ENCODE measurements at places on chromosomes 1 and 21. TPM values are rescaled to one million over a fixed set of nuclear protein-coding genes. Genes with fewer than 3 reads are reported as not detected.

ZNF593OS gene
- total RNA-seq: not detected

DNALI1 gene
- 0.36 TPM for total RNA-seq

RGS1 gene
- not detected for total RNA-seq

TENT5C gene
- 8.9 TPM for total RNA-seq

CYP4A11 gene
- not detected for total RNA-seq

GPA33 gene
- 0.18 TPM for total RNA-seq

SERPINC1 gene
- total RNA-seq: 0.64 TPM

GADD45A gene
- 106 TPM for total RNA-seq

WLS gene
- 29.6 TPM for total RNA-seq

PLCH2 gene
- total RNA-seq: 41.2 TPM

LAMB3 gene
- total RNA-seq: 0.85 TPM

AMY1A gene
- not detected for total RNA-seq

LAD1 gene
- total RNA-seq: 0.10 TPM

ZNF691 gene
- 9.9 TPM for total RNA-seq

DNA sequence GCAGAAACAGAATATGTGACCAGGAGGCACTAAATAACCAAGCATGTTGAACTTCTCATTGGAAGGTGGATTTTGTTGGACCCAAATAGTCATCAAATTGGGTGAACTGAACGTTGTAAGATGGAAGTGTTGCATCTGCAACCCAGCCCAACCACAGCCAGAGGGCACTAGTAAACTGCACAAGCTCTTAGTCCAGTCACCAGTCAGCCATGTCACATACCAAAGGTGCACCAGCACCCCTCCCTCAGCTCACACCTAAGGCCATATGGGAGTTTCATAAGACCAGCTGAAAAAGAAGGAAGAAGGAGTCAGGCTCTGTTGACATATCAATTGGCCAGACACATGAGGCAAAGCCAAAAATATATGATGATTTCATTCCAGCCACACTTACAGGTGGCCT, 481.7 kb upstream of the NR5A2 start:
- 0 out of 2 replicates have a peak, but pooled peaks cover 1% of the 10 kb centered on the region for H3K4me1 ChIP-seq
- no peak overlapping the region for H3K27ac ChIP-seq
- no peak overlapping the region for H3K4me3 ChIP-seq

DNA sequence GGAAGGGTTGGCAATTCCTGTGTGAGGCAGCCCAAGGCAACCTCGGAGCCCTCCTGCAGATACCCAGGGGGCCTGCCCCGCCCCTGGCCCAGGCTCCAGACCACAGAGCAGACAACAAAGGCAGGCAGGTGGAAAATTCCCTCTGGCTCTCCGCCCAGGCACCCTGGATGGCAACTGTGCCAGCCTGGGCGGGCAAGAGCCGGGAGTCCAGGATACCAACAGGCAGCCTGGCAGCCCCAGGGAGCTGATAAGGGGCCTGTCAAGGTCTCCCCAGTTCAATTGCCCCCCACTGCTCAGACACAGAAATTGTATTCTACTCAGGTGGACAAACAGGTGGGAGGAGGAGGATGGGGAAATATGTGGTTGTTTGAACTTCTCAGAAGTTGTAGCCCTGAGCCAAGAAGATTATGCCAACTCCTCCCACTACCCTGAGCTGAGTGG, 15.4 kb upstream of the GPR37L1 start:
- H3K36me3 ChIP-seq: no peaks in the 10 kb centered on the region
- H3K27me3 ChIP-seq: no peaks in the 10 kb centered on the region
- no peak for DNase-seq
- no peak overlapping the region for H3K4me3 ChIP-seq

- no peak overlapping the region for H3K4me3 ChIP-seq
- H3K4me1 ChIP-seq: no peaks in the 10 kb centered on the region
- no peaks in the 10 kb centered on the region for H3K36me3 ChIP-seq
- DNase-seq: no peak
- no peak overlapping the region for H3K27ac ChIP-seq
These were observed 187.1 kb downstream of the GREM2 start for GRCh38 chr1:240424740-240425464.

DNA sequence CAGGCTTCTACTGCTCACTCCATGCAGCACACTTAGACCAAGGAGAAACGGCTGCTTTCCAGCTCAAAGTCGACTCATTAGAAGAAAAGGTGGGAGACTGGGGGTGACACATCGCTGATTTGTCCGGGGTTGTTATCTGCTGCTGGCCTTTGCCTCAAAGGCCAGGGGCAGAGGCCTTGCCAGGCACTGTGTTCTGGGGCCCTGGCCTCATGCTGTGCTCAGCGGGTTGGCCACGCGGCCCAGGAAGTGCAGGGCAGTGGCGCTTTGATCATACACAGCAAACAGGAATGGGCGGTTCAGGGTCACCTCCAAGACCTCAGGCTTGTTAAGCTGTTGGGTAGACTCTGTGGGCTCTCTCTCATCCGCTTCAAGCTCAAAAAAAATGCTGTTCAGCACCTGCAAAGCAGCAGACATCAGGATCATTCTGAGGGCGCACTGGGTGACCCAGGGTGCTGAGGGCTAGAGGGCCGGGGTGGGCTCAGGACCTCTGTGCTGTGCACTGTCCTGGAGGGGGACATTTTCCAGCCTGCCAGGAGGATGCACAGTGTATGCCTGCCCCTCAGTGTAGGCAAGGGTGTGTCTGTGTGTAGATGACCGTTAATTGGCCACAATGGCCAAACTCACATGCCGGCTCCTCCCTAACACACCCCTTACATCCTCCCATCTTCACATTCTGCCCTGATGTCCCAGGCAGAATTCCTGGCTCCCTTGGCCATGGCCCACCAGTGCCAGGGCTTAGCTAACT, 10.8 kb downstream of the AGT start:
- H3K27ac ChIP-seq: no peak overlapping the region
- H3K4me1 ChIP-seq: no peaks in the 10 kb centered on the region
- peaks cover 4% of the 10 kb centered on the region for H3K27me3 ChIP-seq
- no peak overlapping the region for H3K4me3 ChIP-seq

DNA sequence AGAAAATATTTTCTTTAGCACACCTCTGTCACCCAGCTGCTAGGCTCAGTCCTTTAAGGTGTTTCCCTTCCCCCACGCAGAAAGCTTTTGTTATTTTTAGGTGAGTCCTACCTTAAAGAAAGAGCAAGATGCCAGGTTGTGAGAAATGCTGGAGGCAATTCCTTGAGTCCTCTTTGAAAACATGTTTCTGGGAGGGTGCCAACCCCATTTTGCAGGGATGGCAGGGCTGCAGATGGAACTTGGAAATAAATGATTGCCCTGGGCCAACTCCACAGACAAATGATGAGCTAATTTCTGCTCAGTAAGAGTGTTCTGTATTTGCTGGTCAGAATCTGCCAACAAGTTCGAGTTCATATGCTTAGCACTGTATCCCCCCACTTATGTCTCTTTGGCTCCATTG, 119.2 kb upstream of the RAB3GAP2 start:
- H3K27me3 ChIP-seq: no peaks in the 10 kb centered on the region
- H3K36me3 ChIP-seq: no peaks in the 10 kb centered on the region
- DNase-seq: no peak
- H3K4me1 ChIP-seq: no peaks in the 10 kb centered on the region
- H3K27ac ChIP-seq: no peak overlapping the region

DNA sequence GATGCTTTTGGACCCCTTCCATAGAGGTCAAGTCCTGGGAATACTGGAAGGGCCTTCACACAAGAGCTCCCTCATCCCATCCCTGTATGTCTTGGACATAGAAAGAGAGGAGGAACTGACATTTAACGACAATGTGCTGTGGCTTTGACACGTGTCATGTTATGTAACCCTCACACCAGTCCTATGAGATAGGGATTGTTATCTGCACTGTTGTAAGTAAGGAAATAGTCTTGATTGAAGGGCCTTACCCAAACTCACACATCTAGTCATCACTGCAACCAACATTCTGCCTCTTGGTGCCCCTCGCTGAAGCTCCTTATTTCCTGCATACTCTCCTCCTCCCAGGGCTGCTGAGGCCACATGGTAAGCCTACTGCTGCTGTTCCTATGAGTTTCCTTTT, 63.7 kb upstream of the ANGPTL1 start:
- no peak overlapping the region for H3K4me3 ChIP-seq
- no peak for DNase-seq
- H3K27ac ChIP-seq: no peak overlapping the region

GRCh38 chr1:241957692-241958494, at the start of gene BECN2:
BECN2 (plus strand) TSS chr1:241957767; CDS start chr1:241957767, 0 bp downstream.
- no peak within 1 kb of the TSS for H3K27ac ChIP-seq
- no peaks in the 10 kb centered on the region for H3K36me3 ChIP-seq
- no peaks in the 10 kb centered on the region for H3K4me1 ChIP-seq
- no peaks in the 10 kb centered on the region for H3K27me3 ChIP-seq
- DNase-seq: no peak

GRCh38 chr1:161073474-161074121, 3.9 kb upstream of the ARHGAP30 start:
- no peaks in the 10 kb centered on the region for H3K36me3 ChIP-seq
- DNase-seq: no peak
- no peak overlapping the region for H3K4me3 ChIP-seq
- H3K27ac ChIP-seq: no peak overlapping the region

GRCh38 chr1:214455971-214456867, 95.2 kb downstream of the PTPN14 start:
- H3K27me3 ChIP-seq: no peaks in the 10 kb centered on the region
- no peak for DNase-seq
- no peak overlapping the region for H3K4me3 ChIP-seq
- H3K4me1 ChIP-seq: peaks cover 82% of the 10 kb centered on the region

- no peak for DNase-seq
- no peak overlapping the region for H3K27ac ChIP-seq
- H3K4me3 ChIP-seq: no peak overlapping the region
- no peaks in the 10 kb centered on the region for H3K27me3 ChIP-seq
These were observed 607.8 kb downstream of the NCAM2 start for GRCh38 chr21:21606041-21606440.

DNA sequence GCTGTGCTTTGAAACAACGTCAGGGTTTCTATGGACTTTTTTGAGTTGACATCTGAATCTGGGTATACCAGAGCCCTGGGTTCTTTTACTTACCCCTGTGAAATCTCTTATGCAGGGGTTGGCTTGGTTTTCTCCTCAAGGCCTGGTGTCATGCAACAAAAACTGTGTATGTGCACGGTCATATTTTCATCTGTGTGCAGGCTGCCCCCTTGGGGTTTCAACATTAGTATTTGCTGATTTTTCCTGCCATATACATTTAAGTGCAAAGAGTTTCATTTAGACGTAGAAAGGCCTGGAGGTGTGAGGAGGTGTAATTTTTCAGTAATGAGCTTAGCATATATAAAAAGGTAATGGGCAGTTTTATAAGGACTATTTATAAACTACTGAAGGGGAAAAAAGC, 22.0 kb upstream of the ZBTB18 start:
- H3K4me3 ChIP-seq: no peak overlapping the region
- no peaks in the 10 kb centered on the region for H3K4me1 ChIP-seq
- H3K27ac ChIP-seq: no peak overlapping the region

GRCh38 chr1:93013145-93014065, 52.1 kb upstream of the DIPK1A start:
- no peaks in the 10 kb centered on the region for H3K4me1 ChIP-seq
- H3K4me3 ChIP-seq: no peak overlapping the region
- H3K36me3 ChIP-seq: no peaks in the 10 kb centered on the region
- H3K27me3 ChIP-seq: no peaks in the 10 kb centered on the region
- DNase-seq: no peak
- no peak overlapping the region for H3K27ac ChIP-seq

DNA sequence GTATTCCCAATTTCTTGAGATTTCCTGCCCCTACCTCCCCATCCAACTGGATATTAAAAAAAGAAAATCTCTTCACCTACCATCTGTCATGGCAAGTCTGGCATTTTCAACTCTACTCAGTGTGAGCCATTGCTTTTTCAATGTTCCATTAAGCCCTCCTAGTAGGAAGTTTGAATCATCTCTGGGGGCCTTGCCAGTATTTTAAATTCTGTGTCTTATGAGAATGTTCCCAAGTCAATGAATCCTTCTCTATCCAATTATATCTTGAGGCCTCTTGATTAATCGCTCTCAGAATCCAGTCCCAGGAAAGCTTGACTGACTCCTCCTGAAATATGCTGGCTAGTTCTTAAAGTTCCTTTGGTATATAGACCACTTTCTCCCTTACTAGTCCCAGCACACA, 91.5 kb downstream of the NGF start:
- no peaks in the 10 kb centered on the region for H3K27me3 ChIP-seq
- H3K36me3 ChIP-seq: no peaks in the 10 kb centered on the region
- H3K4me3 ChIP-seq: no peak overlapping the region
- no peak overlapping the region for H3K27ac ChIP-seq
- no peak for DNase-seq
- no peaks in the 10 kb centered on the region for H3K4me1 ChIP-seq

- H3K4me3 ChIP-seq: no peak overlapping the region
- H3K27me3 ChIP-seq: no peaks in the 10 kb centered on the region
- no peaks in the 10 kb centered on the region for H3K36me3 ChIP-seq
- peak overlapping the region; percentile 90 for H3K27ac ChIP-seq
- peaks cover 36% of the 10 kb centered on the region for H3K4me1 ChIP-seq
These were observed 41.3 kb downstream of the RIPK4 start for GRCh38 chr21:41725421-41726031.

GRCh38 chr21:38243732-38244406, 12.9 kb upstream of the KCNJ15 start:
- no peak overlapping the region for H3K27ac ChIP-seq
- DNase-seq: no peak
- no peaks in the 10 kb centered on the region for H3K36me3 ChIP-seq
- H3K27me3 ChIP-seq: no peaks in the 10 kb centered on the region
- no peaks in the 10 kb centered on the region for H3K4me1 ChIP-seq
- H3K4me3 ChIP-seq: no peak overlapping the region

GRCh38 chr1:177307771-177308170, 137.0 kb downstream of the BRINP2 start:
- no peak overlapping the region for H3K4me3 ChIP-seq
- no peaks in the 10 kb centered on the region for H3K36me3 ChIP-seq
- DNase-seq: no peak
- H3K27me3 ChIP-seq: no peaks in the 10 kb centered on the region
- H3K4me1 ChIP-seq: no peaks in the 10 kb centered on the region

- no peaks in the 10 kb centered on the region for H3K36me3 ChIP-seq
- H3K4me3 ChIP-seq: no peak overlapping the region
- H3K4me1 ChIP-seq: peaks cover 2% of the 10 kb centered on the region
- no peak overlapping the region for H3K27ac ChIP-seq
These were observed 38.3 kb downstream of the PRDM15 start for GRCh38 chr21:41840880-41841279.

GRCh38 chr1:170369000-170369399, 163.0 kb upstream of the GORAB start:
- no peaks in the 10 kb centered on the region for H3K36me3 ChIP-seq
- DNase-seq: no peak
- no peaks in the 10 kb centered on the region for H3K4me1 ChIP-seq
- no peak overlapping the region for H3K4me3 ChIP-seq
- H3K27ac ChIP-seq: no peak overlapping the region

DNA sequence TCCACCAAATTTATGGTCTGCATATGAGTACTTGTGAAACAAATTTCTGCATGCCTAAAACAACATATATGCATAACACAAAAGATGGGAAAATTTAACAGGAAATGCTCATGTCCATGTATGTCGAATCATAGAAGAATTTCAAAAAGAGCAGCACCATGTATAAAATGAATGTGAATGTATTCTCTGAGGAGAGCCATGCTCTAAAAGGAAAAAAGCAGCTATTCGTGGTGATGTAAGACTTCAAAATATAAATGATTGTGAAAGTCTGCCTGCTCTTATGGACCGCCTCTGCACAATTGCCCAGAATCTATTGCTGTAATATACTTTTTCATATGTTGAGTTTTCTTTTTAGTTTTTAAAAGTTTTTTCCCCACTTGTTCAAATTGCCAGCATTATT, 66.8 kb downstream of the EPB41 start:
- no peak overlapping the region for H3K27ac ChIP-seq
- no peak for DNase-seq
- no peak overlapping the region for H3K4me3 ChIP-seq
- no peaks in the 10 kb centered on the region for H3K4me1 ChIP-seq
- no peaks in the 10 kb centered on the region for H3K27me3 ChIP-seq
- H3K36me3 ChIP-seq: no peaks in the 10 kb centered on the region

All from Panc1 (cell line).